ENCODE measurements at places on chromosomes 12 and 14.

GRCh38 chr14:73824127-73824526 lies 27.5 kb upstream of the PTGR2 start:
- DNase-seq = no peak

GRCh38 chr12:25796523-25797000 lies 161.9 kb upstream of the RASSF8 start:
- no peak for DNase-seq

GRCh38 chr14:32136027-32136825 lies 59.1 kb downstream of the ARHGAP5 start:
- no peak for DNase-seq

DNA sequence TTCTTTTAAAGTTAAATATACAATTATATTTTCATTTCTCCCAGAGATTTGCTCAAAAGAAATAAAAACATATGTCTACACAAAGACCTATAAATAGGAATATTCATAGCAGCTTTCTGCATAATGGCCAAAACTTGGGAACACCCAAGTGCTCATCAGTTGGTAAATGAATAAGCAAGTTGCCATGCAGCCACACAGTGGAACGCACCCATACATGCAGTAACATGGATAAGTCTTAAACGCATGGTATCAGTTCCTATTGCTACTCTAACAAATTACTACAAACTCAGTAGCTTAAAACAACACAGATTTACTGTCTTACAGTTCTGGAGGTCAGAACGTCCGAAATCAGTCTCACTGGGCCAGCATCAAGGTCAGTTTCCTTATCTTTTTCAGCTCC lies 78.5 kb downstream of the DPF3 start:
- DNase-seq = no peak

DNA sequence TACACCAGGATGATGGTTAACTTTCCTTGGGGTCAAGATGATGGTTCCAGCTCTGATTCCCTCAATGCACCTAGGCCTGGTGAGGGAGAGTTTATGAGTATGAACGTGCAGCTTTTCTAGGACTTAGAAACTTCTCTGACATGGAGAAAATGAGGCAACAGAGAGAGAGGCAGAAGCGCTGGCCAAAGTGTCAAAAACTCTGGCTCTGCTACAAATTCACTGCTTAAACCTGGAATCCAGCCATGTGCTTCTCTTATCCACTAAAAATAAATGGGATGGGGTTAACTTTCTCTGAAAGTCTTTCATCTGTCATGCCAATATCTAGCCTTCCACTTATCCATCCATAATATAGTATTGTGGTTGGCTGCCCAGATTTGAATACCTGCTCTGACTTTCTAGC lies 568.7 kb downstream of the MED13L start:
- no peak for DNase-seq

DNA sequence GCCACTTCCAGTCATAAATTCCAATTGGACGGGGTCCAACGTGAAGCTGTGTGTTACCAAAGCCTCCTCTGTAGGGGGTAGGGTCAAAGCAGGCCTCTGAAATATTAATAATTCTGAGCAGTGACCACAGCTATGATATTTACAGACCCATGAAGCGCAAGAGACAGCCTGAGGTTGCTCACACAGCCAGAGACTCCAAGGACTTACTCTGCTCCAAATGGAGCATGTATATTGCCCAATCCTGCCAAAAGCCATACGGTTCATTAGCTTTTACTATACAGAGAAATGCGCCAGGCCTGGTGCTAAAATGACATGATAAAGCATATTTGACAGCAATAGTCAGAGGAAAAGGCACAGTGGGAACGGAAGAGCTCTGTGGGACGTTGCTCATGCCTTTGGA lies 151.3 kb downstream of the PAH start:
- no peak for DNase-seq

GRCh38 chr14:71698027-71698426 lies 234.2 kb upstream of the RGS6 start:
- no peak for DNase-seq

DNA sequence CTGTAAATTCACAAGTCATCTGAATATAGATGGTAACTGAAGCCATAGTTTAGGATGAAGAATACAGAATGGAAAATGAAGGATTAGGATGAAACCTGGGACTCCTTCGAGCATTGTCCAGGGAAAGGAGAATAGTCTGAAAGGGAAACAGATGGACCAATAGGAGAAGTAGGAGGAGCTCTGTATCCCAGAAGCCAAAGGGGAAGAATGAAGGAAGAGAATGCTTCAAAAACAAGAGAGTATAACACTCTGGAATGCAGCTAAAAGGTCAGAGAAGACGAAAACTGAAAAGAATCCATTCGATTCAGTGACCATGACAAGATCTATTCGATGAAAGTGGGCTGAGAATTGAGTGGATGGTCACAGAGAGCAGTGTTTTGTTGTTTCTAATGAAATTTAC lies 1.0 kb downstream of the GMFB start:
- DNase-seq = no peak

DNA sequence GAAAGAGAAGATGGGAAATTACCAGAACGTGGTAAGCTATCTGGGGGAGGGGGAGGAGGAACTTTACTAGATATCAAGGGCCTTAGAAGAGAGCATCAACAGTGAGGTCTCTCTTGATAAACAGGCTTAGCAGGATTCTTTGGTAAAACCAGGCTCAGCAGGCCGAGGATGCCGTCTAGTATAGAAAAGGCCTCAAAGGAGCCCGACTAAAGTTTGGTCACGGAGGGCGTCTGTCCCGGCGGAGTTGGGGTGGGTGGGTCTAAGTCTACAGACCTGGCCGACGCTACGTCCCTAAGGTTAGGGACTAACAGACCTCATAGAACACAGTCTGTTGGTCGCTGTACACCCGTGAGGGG lies 538 bp upstream of the TIGAR start:
- DNase-seq = no peak

DNA sequence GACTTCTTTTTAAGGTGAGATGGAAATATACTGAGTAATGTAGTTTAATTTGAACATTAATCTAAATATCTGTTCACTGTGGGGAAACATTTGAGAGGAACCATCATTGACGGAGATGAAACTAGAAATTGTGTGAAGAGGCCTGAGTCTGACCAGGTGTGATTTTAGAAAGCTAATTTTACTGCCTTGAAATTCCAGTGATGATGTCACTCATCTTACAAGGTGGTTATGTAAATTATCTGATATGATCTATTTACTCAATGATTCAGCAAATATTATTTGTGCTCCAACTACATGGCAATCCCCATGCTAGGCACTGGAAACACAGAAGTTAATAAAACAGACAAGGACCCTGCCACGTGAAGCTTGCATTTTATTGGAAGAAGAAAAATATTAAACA lies 435.7 kb upstream of the DCN start:
- DNase-seq = no peak

- DNase-seq = no peak
Observed at GRCh38 chr12:90987101-90987500, 17.7 kb downstream of the EPYC start.

GRCh38 chr14:22122829-22123560 lies 449.4 kb upstream of the OR4E1 start:
- no peak for DNase-seq

- DNase-seq = no peak
Observed at GRCh38 chr12:52514471-52515318, 5.5 kb downstream of the KRT5 start.

GRCh38 chr12:122862872-122863701 lies 27.8 kb downstream of the HIP1R start:
- DNase-seq = no peak

DNA sequence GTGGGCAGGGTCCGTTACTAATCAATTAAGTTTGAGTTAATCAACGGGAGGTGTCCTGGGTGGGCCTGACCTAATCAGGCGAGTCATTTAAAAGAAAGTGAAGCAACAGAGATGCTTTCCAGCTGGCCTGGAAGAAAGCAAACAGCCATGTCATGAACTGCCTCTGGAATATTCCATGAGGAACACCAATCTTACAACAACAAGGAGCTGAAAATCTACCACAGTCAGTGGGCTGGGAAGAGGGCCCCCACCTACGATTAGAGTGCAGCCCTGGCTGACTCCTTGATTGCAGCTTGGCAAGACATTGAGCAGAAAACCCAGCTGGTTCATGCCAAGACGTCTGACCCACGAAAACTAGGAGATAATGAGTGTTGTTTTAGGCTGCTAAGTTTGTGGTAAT lies 56.2 kb downstream of the SSPN start:
- DNase-seq = no peak

- no peak for DNase-seq
Observed at GRCh38 chr12:121057794-121058193, 18.7 kb upstream of the OASL start.

GRCh38 chr12:108649669-108650068 lies 16.0 kb upstream of the SELPLG start:
- DNase-seq = no peak

DNA sequence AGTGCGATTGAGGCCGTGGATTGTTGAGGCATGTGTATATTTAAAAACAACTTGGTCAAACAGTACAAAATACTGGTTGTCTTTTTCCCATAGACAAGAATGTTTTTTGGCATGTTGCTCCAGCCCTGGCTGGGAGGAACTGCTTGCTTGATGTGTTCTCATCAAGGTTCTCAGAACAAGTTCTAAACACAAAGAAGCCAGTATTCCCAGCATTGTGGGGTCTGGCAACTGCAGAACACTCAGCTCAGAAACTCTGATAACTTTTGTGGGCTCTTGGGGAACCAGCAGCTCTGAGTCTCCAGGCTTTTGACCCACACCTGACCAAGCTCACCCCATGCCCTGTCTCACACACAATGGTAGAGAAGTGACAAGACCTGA lies 27.1 kb upstream of the DICER1 start:
- no peak for DNase-seq

GRCh38 chr12:119835068-119835467 lies 42.1 kb downstream of the CIT start:
- no peak for DNase-seq

DNA sequence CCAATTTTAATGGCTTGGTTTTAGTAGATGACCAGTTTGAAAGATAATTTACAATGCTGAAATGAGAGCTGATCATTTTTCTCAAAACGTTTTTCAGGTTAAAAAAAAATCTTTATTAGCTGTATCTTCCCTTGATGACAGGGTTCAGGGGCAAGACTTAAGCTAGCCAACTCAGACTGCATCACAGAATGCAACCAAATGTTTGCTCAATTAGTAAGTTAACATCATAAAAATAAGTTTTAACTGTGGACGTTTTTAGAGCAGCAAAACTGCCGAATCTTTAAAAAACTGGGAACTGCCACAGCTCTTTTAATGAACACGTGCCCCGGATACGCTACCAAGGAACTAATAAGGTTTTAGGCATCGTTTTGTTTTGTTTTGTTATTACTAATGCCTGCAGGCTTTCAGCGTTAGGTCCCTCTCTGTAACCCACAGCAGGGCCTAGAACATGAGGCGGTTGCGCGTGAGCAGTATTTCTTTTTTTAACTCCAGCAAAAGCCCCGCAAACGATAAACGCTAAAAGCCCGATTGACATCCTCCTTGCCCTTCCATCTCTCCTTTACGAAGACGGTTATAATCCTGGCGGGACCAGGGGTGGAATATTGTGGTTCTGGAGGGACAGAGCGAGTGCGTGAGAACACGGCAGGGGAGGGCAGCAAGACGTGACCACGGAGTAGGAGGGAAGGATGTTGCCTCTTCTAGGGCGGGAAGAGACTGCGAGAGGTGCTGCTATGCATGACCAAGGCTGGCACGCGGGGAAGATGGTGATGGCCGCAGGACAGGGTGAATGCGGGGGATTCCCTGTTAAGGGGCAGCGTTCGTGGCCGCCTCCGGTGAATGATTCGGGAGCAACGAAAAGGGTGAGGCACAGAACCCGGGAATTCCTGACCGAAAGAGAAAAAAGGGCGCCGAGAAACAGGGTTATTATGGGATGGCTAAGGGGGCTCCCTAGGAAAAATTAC lies 652 bp downstream of the SUPT16H start:
- DNase-seq = peak; percentile 3

GRCh38 chr12:52009081-52009751 lies 2.5 kb downstream of the TAMALIN start:
- DNase-seq = no peak

DNA sequence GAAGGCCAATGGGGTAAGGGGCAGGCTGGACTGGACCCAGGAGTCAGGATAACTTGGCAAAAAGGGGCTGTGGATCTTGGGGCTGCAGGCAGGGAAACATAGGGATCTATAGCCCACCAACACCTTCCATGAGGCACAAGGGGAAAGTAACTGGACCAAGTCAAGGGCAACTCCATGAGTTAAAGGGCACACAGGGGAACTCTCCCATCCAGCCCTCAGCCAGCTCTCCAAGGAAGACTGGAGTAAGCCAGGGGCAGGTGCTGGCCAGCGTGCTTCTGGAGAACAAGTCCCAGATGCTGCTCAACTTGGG lies 31.3 kb upstream of the ZFP36L1 start:
- no peak for DNase-seq

- DNase-seq = no peak
Observed at GRCh38 chr12:121858318-121858661, 369 bp downstream of the HPD start.

- no peak for DNase-seq
Observed at GRCh38 chr14:95998656-95999055, 40.5 kb upstream of the C14orf132 start.

DNA sequence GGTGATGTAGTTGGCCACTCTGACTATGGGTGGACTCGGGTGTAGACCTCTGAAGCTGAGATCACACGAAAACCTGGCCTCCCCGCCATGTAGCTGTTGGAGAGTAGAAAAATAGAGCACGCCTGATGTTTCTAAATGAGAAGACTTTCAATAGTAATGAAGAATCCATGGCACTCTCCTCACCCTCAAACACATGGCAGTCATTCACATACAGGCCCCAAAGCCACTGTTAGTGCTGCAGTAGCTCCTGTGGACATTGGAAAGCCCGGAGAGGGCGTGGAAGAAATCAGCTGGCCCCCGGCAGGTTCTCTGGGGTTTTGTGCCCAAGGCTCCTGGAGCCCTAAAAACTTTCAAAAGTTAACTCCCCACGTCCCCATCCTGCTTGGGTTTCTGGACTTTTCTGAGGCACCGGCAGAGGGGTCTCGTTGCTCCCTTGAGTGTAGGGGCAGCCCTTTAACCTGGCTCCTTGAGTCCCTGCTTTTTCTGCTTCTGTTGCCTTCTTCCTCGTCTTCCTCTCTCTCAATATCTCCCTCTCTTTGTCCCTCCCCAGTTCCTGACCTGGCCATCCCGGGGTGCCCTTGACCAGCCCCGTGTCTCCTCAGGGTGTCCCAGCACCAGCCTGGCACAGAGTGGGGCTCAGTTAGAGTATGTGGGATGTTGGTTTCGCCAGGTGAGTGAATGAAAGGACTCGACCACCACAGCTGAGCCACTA lies 8.3 kb downstream of the MEG3 start:
- DNase-seq = no peak

DNA sequence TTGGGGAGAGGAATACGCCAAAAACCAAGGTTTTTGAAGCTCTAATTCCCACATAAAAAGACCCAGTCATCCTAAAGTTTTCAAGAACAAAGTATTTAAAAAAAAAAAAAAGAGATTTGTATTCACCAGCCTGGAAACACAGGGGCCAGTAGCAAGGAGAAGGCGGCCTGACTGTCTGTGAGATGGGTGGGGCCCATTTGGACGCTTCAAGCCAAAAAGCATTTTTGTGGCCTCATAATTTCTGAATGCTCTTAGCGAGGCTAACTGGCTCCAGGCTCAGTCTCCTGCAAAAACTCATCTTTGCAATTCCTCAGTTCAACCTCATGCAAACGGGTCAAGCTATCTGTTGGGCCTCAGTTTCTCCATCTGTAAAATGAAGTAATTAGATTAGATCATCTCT lies 514.1 kb downstream of the MED13L start:
- DNase-seq = no peak

GRCh38 chr12:125533434-125534029 lies 468.3 kb downstream of the AACS start:
- DNase-seq = peak; percentile 5
